ENCODE measurements at places on chromosomes 11 and 22.

DNA sequence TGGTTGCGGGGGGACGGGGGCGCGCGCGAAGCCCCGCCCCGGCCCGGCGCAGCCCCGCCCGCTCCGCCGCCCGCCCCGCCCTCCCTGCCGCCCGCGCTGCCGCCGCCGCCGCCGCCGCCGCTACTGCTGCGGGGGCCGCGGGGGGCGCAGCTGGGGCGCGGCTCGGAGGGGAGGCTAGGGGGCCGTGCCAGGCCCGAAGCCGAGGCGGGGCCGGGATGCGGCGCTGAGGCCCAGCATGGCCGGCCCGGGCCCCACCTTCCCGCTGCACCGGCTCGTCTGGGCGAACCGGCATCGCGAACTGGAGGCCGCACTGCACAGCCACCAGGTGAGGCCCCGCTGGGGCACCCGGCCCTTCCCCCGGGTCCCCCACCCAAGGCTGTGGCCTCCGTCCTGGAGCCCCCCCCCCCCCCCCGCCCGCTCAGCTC lies at the start of gene ANKRD13D:
ANKRD13D (plus strand) TSS at position 78 of the 425 bp plus-strand sequence; CDS start at position 236, 158 bp downstream.
- no peak for DNase-seq

DNA sequence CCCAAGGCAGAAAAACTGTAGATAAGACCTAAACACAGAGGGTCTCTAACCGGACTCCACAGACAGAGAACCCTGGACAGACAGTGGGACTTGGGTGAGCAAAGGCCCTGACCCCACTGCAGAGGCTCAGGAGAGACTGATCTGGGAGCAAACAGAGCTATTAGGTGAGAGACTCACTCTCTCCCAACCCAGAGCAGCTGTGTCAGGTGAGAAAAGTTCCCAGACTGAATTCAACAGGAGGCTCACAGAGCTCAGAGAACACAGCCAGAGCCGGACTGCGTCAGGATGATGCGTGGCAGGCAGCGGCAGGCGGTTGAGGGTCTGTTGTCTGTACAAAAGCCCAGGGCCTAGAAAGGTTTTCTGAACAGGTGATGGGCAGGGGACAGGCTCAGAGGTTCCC lies 5.5 kb downstream of the RFPL2 start:
- no peak for DNase-seq

DNA sequence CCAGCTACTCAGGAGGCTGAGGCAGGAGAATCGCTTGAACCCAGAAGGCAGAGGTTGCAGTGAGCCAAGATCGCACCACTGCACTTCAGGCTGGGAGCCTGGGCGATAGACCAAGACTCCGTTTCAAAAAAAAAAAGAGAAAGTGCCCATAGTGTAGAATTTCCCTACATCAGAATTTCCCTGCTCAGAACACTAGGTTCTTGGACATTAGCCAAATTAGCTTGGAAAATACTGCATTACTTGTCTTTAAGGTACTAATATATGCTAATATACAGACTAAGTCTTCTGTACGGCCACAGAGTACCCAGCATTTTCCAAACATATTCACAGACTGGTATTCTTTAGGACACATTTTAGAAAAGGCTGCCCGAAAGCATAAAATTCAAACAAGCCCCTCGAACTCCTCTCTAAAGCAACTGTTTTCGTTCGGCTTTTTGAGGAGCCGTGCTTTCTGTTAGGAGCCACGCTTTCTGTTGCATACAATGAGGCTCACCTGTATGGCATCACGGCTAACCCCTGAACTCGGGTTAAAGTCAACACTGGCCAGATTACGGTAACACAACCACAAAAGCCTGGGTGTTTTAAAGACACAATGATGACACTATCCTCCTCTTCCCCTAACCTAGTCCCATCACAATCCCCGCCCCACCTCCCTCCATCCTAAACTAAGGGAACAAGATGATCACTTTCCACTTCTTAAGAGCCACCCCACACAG lies 18.4 kb downstream of the TNKS1BP1 start:
- DNase-seq: no peak

DNA sequence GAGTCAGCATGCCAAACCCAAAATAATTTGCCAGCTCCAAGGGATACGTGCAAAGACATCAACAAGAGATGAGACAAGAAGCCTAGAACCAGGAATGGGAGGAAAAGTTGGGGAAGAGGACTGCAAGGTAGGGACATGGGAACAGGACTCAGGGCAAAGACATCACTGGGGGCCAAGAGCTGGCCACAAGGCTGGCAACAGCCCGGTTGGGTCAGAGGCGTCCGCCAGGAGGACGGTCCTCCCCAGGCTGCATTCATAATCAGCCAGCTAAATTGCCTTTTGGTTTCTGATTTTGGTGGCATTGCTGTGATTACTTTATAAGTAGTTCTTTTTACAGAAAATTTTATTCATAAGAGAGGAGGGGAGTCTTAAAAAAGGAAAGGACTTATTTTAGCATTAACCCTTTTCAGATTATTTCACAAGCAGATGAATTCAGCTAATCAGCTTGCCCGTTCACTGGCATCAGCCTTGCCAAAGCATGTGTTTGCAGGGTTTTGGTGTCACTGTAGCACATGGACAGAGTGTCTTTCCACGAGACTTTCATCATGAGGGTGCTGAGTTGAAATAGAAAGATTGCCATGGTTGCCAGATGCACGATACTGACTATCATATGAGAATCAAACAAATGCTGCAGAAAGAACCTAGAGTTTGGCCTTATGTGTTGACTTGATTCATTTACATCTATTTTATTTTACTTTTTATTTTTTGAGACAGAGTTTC lies 23.2 kb upstream of the NAV2 start:
- DNase-seq: no peak

GRCh38 chr11:120945042-120945441 lies 78.9 kb upstream of the TBCEL start:
- DNase-seq: no peak

DNA sequence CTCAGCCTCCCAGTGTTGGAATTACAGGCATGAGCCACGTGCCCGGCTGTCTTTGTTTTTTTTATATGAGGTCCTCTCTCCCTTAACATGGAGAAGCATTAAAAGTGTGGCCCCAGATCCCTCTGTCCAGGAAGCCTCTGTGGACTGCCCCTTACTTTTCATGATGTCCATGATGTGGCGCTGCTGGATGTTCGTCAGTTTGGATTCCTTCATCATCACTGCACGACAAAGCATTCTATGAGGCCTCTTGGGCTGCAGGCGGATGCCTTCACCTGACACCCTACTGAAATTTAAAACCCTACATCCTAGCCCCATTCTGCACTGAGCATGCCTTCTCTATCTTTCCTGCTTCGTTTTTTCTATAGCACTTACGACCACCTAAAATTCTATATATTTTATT lies 2.1 kb downstream of the C22orf23 start:
- peak; percentile 54 for DNase-seq

DNA sequence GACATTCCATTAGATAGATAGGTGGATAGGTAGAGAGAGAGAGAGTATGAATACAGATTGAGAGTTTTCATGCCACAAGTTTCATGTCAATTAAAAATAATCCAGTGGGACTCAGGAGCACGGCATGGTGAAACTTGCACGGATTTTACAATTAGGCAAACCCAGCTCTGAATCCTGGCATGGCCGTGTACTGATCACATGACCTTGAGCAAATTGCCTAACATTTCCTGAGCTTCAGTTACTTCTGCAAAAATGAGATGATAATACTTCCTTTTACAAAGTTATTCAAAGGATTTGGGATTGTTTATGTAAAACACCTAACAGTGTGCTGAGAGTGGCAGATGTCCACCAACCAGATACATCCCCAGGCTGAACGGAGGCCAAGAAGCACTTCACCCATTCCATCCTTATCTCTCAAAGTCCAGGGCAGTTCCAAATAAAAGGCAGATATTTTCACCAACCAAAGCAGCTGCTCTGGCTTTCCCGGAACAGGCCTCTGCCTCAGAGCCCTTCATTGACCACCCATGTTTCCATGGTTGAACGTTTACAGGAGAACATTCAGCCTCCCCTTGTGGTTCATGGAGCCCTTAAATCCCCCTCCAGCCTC lies 17.9 kb downstream of the APLNR start:
- DNase-seq: no peak

GRCh38 chr22:21102659-21103267 lies 57.0 kb downstream of the LRRC74B start:
- peak; percentile 96 for DNase-seq

GRCh38 chr11:96191752-96192151 lies 151.2 kb downstream of the MAML2 start:
- no peak for DNase-seq

DNA sequence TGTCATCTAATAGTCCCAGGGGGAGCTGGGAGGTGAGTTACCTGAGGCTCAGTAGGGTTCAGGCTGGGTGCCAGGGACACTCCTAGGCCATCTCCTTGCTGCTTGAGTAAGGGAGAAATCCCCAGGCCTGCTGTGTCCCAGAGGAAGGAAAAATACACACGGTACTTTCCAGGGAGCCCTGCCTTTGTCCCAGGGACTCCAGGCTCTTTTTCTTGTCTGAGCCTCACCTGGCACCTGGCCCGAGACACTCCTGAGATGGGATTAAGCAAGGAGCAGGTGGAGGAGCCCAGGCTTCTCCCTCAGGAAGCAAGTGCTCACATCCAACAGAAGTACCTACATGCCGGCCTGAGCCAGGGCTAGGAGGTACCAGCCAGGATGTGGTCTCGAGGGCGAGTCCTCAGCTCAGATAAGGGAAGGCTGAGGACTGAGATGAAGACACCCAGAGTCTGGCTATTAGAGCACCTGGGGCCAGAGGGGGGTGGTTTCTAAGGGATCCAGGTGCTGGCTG lies 899 bp upstream of the KLHDC7B start:
- no peak for DNase-seq

GRCh38 chr11:69613594-69613993 lies 27.4 kb upstream of the CCND1 start:
- no peak for DNase-seq

- no peak for DNase-seq
Measured at GRCh38 chr11:65928667-65929066, 9.4 kb downstream of the DRAP1 start.

GRCh38 chr22:44519886-44520285 lies 21.9 kb upstream of the RTL6 start:
- DNase-seq: no peak

DNA sequence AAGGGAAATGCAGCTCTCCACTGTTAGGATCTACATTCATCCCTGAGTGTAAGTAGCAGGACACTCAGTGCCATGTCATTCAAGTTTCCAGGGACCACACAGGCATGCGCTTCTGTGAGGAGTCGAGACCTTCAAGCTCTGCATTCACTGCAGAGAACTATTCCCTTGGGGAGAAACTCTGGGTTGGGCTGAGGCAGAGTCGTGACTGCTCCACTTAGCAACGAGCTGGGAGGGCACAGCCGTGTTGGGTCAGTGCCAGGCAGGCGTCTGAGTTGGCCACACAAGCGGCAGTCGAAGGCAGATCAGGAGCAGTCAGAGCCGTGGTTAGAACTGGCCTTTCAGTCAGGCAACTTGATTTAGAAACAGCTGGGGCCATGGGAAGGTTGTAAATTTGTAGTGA lies 14.7 kb downstream of the MPEG1 start:
- DNase-seq: no peak

GRCh38 chr11:64314805-64315561 lies 2.4 kb downstream of the TRMT112 start:
- DNase-seq: no peak

DNA sequence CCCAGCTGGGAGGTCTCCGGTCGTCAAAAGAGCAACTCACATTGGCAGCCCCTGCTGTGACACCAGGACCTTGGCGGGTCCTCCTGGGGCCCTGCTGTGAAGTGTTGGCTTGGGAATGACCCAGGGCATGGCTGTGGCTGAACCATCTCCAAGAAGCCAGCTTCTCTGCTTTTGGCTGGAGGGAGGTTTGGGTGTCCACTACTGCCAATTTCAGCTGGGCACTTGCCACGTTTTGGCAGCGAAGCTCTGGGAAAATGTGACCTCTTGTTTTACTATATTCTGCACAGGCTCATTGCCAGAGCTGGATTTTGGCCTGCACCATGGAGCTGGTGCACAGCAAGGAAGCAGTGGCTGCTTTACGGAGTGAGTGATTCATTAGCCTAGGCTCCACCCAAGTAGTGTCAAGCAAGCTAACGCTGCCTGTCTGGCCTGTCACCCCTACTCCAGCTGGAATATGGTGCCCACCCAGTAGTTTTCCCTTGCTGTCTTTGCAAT lies 24.3 kb upstream of the SMCO4 start:
- DNase-seq: no peak

GRCh38 chr22:45291061-45291930 lies 6.5 kb downstream of the UPK3A start:
- DNase-seq: no peak

Measured in HEK293T (cell line).